B cell (primary cell): ENCODE measurements at places on chromosomes 13 and 19. TPM values are rescaled to one million over a fixed set of nuclear protein-coding genes. Genes with fewer than 3 reads are reported as not detected.

GRCh38 chr13:90414691-90415596 is 932.5 kb upstream of the MIR17HG start:
- DNase-seq, result no peak
- no peak overlapping the region for H3K27ac ChIP-seq
- no peaks in the 10 kb centered on the region for H3K4me1 ChIP-seq
- no peaks in the 10 kb centered on the region for H3K27me3 ChIP-seq

DNA sequence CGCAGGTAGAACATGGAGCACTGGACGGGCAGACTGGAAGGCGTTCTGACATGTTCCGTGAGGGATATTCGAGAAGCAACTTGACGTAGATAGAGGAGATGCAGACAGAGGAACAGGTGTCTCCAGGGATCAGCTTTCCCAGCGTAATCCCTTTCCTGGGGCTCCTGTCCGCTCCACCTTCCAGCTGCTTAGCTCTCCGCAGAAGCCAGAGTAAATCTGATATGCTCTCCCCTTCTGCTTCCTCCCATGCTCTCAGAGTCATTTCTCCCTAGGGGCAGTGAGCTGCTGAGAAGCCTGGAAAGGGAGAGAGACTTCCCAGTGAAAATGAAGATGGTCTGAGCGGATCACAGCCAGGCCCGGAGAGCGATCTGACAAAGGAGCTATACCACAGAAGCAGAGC is 23.0 kb upstream of the OLFM4 start:
- no peak overlapping the region for H3K4me3 ChIP-seq
- H3K36me3 ChIP-seq, result no peaks in the 10 kb centered on the region
- no peaks in the 10 kb centered on the region for H3K4me1 ChIP-seq
- no peak for DNase-seq
- no peak overlapping the region for H3K27ac ChIP-seq

DNA sequence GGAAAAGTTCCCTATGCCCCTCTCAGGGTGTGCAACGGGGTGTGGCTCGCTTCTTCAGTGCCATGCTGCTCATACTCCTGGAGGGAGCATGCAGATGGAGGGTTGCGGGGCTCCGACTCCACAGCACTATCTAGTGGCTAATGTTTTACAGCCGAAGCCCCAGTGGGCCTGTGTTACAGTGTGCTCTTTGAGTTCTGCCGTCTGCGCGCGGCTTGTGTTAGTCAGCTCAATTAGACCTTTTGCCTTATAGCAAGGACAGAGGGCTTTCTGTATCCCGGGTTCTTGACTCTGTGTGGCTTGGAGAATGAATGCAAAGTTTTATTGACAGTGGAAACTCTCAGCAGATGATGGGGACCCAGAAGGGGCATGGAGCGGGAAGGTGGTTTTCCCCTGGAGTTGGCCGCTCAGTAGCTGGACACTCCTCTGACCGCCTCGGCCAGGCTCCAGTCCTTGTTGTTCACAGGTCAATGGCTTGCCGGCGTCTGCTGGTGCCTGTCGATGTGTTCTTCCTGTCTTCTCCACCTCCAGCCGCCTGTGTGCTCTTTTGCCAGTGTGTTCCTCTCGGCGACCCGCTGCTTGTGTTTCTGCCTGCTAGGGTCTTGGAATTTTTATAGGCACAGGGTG is 383.4 kb downstream of the LMO7 start:
- no peak for DNase-seq
- H3K27me3 ChIP-seq, result no peaks in the 10 kb centered on the region
- H3K27ac ChIP-seq, result no peak overlapping the region
- H3K36me3 ChIP-seq, result no peaks in the 10 kb centered on the region

- no peaks in the 10 kb centered on the region for H3K4me1 ChIP-seq
- H3K36me3 ChIP-seq, result peaks cover 28% of the 10 kb centered on the region
- no peak overlapping the region for H3K4me3 ChIP-seq
- H3K27ac ChIP-seq, result no peak overlapping the region
- no peak for DNase-seq
- no peaks in the 10 kb centered on the region for H3K27me3 ChIP-seq
Observed at GRCh38 chr19:1999856-2000515, 15.5 kb downstream of the BTBD2 start.

GRCh38 chr19:19214892-19215291 is 3.1 kb downstream of the NCAN start:
- H3K27ac ChIP-seq, result no peak overlapping the region
- no peaks in the 10 kb centered on the region for H3K27me3 ChIP-seq
- H3K4me1 ChIP-seq, result peaks cover 9% of the 10 kb centered on the region
- H3K36me3 ChIP-seq, result no peaks in the 10 kb centered on the region

The CERS1 gene
- not detected in 2 replicates for total RNA-seq

The AXL gene
- not detected in 2 replicates for total RNA-seq

DNA sequence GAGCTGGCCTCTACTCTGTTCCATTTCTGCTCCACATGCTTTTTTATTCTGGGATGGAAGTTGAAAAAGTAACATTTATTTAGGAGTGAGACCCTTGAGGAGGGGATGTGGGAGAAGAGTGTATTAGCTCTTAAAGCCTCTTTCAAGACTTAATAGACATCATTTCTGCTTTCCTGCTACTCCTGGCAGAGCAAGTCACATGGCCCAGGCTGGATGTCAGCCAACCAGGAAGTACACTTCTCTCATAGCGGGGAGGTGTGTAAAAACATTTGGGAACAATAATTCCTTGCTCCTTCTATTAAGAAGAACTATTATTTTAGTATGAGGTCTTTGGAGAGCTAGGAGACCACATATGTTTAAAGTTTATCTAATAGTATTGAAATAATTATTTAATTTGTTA is 40.6 kb upstream of the FAM216B start:
- no peaks in the 10 kb centered on the region for H3K4me1 ChIP-seq
- no peak for DNase-seq
- H3K36me3 ChIP-seq, result no peaks in the 10 kb centered on the region

- DNase-seq, result no peak
- H3K36me3 ChIP-seq, result no peaks in the 10 kb centered on the region
- no peak overlapping the region for H3K4me3 ChIP-seq
- no peaks in the 10 kb centered on the region for H3K4me1 ChIP-seq
- no peaks in the 10 kb centered on the region for H3K27me3 ChIP-seq
Observed at GRCh38 chr13:28744091-28744536, 25.3 kb upstream of the SLC46A3 start.
